ENCODE measurements at places on chromosomes 3 and 15. TPM values are rescaled to one million over a fixed set of nuclear protein-coding genes. Genes with fewer than 3 reads are reported as not detected.
A peak's percentile ranks its signal among the peaks of the same experiment; 100 is the strongest.

Gene GPR160
- total RNA-seq, result 2.9 TPM

DNA sequence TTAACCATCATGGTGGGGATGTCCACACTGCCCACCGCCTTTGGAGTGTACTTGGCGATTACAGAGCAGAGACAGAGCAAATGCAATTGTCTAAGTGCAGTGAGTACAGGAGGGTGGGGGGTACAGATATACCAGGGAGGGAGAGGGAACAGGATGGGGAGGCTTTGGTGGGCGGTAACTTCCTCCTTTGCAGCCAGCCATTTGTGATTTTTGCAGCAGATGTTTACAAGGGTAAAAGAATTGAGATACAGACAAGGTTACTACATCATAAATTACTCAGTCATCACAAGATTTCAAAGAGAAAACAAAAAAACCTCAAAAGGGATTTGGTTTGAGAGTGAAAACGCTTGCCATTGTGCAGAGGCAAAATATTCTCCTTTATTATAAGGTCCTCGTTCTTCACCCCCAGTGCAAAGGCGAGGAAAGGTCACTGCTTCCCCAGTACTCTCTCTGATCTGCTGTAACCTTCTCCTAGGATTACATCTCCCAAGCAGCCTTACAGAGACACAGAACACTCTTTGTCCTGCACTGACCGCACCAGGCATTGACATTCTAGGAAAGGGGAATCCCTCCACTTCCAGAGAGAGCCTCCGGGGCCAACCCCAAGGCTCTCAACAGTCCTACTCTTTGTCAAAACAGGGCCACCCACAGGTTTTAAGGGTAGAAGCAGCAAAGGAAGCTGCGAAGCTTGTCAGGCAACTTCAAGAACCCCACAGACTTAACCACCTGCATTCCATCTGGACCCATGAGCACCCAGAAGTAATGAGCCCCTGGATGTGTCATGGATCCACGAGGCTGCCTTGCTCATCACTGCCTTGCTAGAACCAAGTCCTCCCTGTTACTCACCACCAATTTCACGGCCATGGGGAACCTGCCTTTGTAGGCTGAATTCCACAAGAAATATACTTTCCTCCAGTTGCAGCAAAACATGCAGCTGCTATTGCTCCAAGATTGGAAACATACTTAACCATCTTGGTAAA is 117.3 kb downstream of the ADAMTS17 start:
- DNase-seq, result no peak

DNA sequence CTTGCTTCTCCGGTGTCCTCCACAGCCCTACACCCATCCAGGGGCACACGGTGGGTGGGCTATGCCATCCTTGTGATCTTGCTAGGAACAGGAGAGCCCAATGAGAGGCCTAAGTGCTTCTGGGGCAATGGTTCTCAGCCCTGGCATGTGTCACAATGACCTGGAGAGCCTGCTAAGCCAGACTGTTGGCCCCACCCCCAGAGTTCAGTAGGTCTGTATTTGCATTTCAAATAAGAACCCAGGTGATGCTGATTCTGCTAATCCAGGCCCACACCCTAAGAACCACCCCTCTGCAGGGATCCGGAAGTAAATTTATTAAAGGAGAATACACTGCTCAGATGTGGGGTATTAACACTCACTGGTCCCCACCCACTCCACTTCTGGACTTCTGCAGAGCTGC is 57.9 kb downstream of the RORA start:
- DNase-seq, result no peak

DNA sequence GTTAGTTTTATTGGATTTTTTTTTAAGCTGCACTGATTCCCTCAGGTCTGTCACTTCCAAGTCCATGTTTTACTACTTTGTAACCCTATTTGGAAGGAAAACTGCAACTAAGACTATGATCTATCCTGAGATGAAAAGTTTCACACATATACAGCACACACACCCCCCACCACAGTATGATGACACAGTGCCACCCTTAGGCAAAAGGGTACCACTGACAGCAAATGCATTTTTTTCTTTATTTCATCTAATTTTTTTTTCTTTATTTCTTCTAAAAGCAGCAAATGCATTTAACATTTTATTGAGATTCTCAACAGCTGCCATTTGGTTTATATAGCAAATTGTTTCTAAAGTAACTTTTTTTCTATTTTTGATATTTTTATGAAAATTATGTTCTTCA is 21.2 kb downstream of the NGRN start:
- peak; percentile 42 for DNase-seq

All from esophagus muscularis mucosa (tissue), 4 donors.